ENCODE measurements at places on chromosomes 7 and 10.
A peak's percentile ranks its signal among the peaks of the same experiment; 100 is the strongest.

DNA sequence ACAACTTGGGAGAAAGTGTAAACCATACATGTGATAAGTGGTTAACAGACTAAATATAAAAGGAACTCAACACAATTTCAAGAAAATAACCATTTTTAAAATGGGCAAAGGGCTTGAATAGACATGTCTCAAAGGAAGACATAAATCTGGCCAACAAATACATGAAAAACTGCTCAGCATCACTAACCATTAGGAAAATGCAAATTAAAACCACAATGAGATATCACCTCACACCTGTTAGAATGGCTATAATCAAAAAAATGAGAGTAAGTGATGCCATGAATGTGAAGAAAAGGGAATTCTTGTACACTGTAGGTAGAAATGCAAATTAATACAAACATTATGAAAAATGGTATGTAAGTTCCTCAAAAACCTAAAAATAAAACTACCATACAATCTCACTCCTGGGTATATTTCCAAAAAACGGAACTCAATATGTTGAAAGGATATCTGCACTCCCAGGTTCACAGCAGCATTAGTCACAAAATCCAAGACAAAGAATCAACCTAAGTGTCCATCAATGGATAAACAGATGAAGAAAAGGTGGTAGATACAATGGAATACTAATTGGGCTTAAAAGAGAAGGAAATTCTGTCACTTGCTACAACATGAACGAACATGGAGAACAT is 5.6 kb downstream of the SNX13 start:
- no peak for DNase-seq

GRCh38 chr10:33273295-33274002 is 61.0 kb downstream of the NRP1 start:
- DNase-seq = no peak

- peak; percentile 56 for DNase-seq
These were observed 8.4 kb upstream of the LFNG start for GRCh38 chr7:2510909-2511768.

- no peak for DNase-seq
These were observed 70.6 kb downstream of the ZPBP start for GRCh38 chr7:50022451-50022850.

DNA sequence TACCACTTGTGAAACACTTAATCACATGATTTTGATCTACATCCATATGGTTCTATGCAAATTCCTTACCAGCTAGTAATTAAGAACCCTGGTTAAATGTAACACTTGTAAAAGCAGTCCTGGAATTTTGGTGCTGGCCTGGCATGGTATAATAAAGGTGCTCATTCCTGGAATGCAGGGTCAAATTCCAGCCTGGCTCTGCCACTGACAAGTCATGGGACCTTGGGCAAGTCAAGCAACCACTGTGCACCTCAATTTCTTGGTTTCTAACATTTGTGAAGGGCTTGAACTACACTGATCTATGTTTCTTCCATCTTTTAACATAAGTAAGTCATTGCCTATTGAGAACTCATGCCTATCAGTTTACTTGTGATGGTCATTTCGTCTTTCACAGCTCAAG is 91.9 kb upstream of the PIK3CG start:
- DNase-seq = no peak

DNA sequence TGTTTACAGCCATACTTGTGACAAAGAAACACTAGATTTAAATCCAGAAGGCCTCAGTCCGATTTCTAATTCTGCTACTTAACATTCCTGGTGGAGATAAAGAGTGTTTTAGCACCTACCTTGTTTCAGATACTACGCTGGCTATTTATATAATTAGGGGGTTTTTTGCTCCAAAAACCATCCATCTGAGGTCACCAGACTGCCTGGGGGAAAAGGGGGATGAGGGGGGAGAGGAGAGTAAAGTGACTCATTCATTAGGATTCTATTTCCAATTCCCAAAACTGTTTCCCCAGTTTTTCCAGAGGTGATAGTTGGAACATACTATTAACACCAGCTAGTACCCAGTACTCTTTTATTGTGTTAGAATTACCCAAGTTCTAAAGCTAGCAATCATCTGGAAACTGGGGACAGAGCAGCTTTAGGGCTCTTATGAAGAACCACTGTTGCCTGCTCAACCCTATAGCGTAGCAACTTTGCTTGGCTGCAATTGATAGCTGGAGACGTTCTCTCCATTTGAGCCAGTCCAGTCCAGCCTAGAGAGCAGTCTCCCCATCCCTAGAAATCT is 6.6 kb downstream of the GCC1 start:
- DNase-seq = no peak

DNA sequence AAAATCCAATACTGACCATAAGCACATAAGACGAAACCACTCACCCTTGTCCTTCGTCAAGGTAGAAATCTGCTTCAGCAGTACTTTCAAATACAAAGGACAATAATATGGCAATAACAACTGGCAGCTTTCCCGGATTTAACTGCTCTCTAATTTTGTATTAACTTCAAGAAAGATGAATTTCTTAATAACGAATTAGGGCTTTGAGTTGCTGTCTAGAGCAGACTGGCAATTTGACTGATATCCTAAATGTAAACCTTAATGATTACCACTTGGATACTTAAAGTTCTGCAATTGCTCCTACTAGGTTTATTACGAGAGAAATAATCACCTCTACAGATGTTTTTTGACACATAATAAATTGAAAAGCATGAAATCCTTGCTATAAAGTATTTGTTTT is 418.7 kb downstream of the MAGI2 start:
- DNase-seq = no peak

DNA sequence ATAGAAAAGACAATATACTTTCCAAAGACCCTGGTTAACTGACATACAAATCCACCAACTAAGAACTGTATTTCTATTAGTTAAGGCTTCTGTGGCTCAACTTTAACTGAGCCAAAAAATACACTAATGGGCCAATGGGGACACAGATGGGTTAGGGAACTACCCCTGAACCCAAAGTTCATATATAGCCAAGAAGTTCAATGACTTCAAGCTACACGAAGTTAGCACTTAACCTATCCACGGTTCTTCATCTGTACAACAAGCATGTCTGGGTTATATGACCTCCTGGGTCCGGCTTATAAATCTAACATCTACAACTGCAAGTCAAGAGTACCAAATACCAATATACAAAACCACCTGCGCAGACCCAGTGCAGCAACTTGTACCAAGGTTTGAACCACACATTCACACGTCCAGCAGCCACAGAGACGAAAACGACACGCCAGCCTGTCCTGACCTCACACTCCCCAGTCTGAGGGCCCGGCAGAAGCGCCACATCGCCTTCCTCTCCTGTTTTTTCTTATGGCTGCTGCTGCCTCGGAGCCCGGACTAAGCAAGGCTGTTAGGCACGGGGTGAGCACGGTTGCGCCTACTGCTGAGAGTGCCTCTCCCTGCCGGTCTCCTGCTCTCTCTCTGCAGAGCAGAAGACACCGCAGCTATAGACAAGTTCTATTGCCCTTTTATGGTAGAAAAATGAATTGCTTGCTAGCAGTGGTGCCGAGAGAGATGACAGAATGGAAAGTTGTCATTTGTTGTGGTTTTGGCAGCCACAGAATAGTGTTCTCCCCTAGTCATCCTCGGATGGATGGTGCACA is 86.3 kb downstream of the RNF216 start:
- DNase-seq = peak; percentile 64
